ENCODE measurements at places on chromosomes 1 and 21.

GRCh38 chr1:215285013-215285800 lies 202.7 kb downstream of the KCNK2 start:
- no peak for DNase-seq

DNA sequence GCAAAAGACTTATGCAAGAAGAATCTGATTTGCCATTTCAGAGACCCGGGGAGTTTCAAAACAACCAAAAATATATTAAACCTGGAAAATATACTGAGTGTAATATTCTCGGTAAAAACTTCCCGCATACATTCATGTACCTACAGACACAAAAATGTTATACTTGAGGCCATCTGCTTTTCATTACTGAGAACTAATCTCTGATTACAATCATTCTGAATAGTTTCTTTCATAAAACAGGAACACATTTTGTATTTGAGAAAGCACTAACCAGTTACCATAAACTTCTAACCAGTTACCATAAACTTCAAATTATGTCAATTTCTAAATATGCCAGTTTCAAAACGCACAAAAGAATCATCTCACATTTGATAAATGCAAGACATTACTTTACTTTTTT lies 7.8 kb downstream of the ZNHIT6 start:
- no peak for DNase-seq

GRCh38 chr1:201039876-201040275 lies 16.4 kb upstream of the KIF21B start:
- DNase-seq, result no peak

DNA sequence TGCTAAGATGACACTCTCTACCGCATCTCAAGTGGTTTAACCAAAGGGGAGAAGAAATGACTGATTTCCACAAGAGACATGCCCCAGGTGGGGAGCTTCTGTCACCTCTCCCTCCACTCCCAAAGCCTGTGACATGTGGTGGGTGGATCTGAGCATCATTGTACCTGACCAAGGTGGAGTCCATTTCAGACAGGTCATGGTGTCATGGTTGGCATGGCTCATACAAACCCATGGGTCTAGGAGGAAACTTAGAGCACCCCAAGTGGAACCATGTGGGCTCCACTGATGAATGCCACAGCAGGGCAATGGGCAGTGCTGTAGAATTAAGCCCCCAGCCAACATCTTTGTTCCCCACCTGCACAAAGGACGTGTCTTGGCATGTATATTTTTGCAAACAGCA lies 131.5 kb upstream of the EDN2 start:
- no peak for DNase-seq

- no peak for DNase-seq
Observed at GRCh38 chr21:36323032-36323431, 3.0 kb downstream of the MORC3 start.

- DNase-seq, result no peak
Observed at GRCh38 chr1:4128616-4129015, 228.5 kb upstream of the C1orf174 start.

DNA sequence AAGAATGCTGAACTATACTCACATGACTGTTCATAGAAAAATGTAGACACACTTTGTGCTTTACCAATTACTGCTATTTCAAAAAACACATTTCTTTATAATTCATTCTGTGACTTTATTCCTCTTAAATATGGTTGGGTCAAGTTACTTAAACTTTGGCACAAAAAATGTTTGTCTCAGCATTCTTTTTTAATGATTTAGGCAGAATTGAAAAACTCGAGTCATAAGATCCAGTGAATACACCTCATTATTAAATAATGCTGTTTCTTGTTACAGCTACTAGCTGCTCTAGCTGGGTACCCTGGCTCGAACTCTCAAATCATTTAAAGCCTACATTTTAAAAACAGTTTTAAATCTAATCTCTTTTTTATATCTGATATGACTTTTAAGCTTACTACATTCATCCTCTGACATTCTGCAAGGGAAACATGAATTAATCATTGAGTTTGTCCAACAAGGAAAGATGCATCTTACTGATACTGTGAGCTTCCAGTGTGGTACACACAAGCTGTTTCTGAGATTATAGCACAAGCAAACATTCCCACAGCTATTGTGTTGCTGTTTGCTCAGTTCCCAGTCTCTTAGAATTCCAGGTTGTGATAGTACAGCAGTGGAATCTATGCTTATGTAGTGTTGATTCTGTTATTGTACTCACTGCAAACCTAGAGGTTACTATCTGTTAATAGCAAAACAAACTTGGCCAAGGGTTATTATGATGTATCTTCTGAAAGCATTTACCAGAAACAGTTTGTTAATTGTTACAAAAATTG lies 746.5 kb downstream of the USP25 start:
- no peak for DNase-seq

GRCh38 chr1:156226116-156226538 lies 13.3 kb downstream of the PMF1 start:
- DNase-seq, result no peak

DNA sequence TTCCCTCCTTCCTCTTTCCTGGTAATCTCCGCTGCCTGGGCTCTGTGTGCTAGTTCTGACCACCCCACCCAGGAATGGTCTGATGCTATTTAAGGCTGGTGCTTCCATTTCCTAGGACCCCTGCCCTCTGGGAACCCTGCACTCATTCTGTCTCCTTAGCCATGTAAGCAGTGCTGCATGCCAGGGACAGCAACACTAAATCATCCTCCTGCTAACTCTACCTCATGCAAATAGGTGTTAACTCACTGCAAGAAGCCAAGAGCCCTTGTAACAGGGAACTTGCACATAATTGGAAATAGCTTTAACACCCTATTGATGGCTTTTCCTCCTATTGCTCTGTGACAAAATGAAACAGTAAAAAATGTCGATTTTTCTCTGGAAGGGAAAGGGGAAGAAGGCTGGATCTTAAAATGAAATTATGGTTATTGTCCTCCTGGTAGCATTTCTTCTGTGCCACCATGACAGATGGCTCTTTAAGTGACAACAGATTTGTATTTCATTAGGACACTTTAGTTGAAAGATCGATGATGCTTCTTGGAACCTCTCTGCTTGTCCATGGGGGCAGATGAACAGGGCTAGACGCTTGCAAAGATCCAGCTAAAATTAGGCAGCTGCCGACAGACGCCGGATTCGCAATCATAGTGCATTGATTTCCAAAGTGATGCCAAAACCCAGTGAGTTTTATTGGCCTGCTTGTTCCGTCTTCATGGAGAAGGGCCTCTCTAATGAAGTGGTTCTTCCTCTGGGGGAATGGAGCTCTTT lies 551.7 kb downstream of the MATN1 start:
- DNase-seq, result no peak

GRCh38 chr1:30751830-30752650 lies 5.5 kb downstream of the LAPTM5 start:
- DNase-seq, result no peak

DNA sequence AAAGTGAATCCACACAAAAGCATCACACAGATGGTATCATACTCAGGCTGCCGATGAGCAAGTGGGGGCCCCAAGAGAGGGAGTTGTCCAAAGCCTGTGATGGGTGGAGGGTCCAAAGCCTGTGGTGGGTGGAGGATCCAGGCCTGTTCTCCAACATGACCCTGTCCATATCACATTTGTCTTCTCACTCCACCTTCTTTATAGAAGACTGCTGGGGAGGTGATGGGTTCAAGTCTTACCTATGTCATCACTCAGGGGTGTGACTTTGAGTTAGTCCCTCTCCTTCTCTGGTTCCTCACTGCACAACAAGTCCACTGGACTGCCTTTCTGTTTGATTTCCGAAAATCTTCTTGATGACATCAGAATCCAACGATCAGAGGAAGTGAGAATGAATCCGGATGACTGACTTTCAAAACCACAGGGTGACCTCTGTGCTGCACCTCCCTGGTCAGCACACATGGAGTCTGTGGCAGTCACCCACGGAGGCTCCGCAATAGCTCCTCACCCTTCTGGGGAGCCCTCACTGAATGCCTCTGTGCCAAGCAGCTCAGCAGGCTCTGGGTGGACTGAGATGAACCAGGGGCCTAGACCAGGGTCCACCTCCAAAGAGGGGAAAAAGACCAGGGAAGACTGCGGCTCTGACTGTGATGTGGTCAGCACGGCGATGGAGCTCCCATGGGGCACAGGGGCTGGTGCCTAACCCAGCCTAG lies 166.8 kb downstream of the HIVEP3 start:
- no peak for DNase-seq

- peak; percentile 22 for DNase-seq
Observed at GRCh38 chr1:20574686-20575540, 14.0 kb upstream of the CDA start.

DNA sequence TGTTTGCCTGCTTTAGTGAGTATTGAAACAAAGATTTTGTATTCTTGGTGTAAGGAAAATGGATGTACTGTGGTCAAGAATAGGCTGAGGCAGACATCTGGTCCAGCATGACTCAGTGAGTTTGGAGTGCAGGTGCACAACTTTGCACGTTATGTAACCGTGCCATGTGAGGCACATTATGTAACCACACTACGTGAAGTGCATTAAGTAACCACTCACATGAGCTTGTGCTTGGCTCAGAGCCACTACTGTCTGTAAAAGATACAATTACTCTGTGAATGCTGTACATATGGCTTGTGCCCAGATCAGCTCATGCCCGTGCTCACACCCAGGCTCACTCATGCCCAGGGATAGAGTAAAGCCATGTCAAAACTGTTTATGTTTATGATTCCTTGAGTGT lies 216.8 kb downstream of the CTH start:
- no peak for DNase-seq

GRCh38 chr1:204294357-204294756 lies 65.4 kb downstream of the PLEKHA6 start:
- DNase-seq, result no peak

GRCh38 chr1:33032126-33032869 lies 4.4 kb downstream of the AK2 start:
- no peak for DNase-seq

DNA sequence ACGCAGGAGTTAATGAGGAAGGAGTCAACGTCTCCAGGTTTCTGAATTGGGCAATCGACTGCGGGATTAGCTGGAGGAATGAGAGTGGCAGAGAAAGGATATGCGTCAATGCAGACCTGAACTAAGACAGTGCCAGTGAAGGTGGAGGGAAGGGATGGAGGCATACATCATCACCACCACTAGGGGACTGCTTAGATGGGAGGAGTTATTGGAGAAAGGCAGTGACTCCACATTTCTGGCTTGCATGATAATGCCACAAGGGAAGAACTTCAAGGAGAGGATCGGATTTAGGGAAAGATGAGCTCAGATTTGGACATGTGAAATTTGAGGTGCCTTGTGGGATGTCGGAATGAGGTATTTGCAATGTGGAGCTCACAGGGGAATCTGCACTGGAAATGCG lies 17.5 kb downstream of the VASH2 start:
- DNase-seq, result no peak

DNA sequence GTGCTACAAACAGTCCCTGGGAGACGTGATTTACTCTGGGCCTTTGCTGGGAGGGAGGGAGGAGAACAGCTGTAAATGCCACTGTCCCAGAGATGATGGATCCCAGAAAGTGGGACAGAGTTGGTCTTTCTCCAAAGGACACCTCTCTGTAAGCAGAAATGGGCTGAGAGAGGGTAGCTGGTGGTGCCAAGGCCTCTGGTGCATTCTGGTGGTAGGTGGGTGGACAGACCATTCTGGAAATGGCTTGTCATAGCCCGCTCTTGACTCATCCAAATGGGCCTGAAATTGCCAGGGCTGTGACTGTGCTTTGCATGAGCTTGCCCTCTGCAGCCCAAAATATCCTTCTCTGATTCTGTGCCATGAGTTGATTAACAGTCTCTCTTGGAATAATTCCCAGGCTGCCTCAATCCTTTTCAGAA lies 36.1 kb downstream of the CCDC185 start:
- no peak for DNase-seq

DNA sequence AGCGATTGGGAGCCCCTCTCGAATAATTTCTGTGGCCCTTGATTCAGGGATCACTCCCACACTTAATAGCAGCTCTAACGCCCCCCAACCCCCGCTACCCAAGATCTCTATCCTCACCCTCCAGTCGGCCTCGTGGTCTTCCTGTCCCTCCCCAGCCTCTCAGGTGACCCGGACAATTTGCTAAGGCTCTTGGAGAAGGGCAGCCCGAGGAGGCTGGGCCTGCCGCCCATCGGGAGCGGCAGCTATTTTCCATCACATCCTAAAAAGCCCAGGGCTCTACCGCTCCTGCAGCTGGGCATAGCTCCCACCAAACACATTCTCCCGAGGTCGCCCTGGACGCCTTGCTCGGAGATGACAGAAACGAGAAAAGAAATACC lies 12.0 kb upstream of the PHLDA3 start:
- DNase-seq, result no peak

DNA sequence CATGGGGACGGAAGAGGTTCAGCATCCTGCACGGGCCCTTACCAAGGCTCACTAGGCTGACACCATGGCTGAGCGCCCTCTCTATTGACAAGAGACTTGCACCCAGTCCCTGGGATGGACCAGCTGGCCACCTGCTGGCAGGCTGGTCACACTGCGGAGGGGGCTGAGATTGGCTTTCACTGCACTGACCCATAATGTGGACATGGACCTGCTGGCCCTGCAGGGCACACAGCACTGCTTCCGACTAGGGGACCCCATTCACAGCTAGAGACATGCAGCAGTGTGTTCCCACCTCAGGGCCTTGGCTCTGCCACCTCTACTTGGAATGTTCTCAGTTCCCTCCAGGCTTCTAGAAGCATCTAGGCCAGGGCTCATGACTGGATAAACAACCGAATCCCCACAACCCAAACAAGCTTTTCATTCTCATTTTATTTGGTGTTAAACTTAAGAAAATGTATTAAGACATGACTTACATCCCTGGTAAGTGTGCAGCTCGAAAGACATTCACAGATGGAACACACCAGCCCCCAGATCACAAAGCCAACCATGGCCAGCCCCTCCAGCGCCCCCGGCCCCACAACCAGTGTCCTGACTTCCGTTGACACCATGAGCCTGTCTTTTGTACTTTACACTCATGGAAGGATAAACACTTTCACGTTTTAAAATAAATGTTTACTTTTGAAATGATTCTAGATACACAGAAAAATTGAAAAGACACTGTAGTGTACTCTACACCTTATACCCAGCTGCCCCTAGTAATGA lies 9.3 kb upstream of the SRARP start:
- peak; percentile 27 for DNase-seq

DNA sequence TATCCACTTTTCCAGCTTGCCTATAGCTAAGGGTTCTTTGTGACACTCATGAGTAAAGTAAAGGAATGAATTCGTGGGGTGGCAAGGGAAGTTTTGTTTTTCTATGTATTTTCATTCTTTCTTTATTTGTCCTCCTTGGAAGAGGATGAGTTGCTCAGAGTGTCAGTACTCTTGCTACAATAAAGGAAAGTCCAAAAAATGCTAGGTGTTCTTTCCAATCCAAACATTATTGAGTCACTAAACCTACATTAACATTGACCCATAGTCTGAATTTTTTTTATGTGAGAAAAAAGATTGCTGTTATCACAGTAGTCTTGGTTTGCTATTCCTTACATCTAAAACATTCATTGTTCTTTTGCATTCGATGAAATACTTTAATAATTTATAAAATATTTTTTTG lies 959.9 kb upstream of the ADGRL4 start:
- DNase-seq, result no peak

GRCh38 chr1:85137660-85138059 lies 63.2 kb downstream of the SYDE2 start:
- no peak for DNase-seq

- DNase-seq, result no peak
Observed at GRCh38 chr1:40853113-40853884, 8.9 kb downstream of the CITED4 start.

- DNase-seq, result no peak
Observed at GRCh38 chr1:18954270-18955071, 2.0 kb downstream of the IFFO2 start.
